NCI-H1417 treated with DMSO at 0.1 percent for 48 hours (cell line): ENCODE measurements at places on chromosomes 3 and 15.
A peak's percentile ranks its signal among the peaks of the same experiment; 100 is the strongest.

DNA sequence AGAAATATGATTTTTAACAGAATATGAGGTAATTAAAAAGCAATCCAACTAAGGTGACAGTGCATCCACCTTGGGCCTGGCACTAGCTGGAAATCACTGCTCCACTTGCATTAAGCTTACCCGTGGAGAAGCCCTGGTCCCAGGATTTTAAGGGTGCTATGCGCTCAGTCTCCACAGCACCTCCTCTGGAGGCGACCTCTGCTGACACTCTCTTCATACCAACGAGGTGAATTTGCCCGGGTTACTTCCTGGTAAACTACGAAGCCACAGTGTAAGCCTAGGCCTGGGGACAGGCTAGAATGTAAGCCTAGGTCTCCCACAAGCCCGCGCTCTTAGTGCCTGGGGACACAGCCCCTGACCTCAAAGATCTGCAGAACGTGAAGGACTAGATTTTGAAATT is 793 bp downstream of the APOD start:
- no peak for DNase-seq

DNA sequence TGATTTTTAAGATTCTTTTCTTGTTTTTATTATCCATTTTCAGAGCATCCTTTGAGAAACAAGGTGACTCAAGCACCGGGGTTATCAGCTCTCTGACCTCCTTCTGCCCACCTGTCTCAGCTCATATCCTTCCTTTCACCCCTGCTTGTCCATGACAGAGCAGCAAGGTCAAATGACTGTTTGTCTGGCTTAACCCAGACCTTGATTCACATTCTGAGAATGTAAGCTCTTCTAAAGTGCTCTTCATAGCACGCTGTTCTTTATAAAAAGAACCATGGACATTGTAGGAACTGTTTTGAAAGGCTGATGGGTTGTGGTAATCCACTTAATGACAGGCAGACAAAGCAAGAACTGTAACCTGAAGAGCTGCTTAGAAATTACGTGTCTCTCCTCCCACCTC is 122.5 kb downstream of the CHST2 start:
- DNase-seq, result no peak

- no peak for DNase-seq
Measured at GRCh38 chr3:106675451-106675850, 701.8 kb upstream of the CCDC54 start.

DNA sequence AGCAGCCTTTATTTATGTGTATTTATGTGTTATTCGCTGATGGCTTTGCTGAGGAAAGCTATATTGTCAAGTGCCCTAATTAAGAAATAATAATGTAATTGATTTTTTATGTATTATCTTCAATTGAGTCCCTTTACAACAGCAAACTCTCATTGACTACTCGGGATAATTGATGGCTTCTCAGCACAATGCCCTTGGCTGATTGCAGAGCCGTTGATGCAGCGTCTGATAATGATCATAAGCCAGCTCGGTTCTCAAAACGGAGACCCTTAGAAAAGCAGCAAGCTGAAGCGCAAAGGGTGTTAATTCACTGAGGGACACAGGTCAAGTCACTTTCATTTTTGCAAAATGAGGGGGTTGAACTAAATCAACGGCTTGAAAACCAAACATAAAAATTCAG is 357.1 kb upstream of the KCNH8 start:
- peak; percentile 8 for DNase-seq

DNA sequence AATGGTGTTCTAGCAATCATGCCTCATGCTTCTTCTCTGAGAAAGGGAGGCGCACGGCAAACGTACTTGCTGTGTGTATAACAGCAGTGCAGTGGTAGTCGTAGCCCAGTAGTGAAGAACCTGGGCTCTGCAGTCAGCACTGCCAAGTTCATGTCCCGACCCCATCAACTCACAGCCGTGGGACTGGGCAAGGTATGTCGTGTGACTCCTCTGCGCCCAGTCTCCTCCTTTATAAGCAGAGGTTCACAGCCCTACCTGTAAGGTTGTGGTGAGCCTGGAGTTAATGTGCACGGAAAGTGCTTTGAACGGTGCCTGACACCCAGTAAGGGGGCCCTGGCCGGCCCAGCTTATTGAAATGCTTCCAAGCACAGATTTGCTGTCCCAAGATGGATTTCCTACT is 26.6 kb downstream of the EHD4 start:
- DNase-seq, result no peak

DNA sequence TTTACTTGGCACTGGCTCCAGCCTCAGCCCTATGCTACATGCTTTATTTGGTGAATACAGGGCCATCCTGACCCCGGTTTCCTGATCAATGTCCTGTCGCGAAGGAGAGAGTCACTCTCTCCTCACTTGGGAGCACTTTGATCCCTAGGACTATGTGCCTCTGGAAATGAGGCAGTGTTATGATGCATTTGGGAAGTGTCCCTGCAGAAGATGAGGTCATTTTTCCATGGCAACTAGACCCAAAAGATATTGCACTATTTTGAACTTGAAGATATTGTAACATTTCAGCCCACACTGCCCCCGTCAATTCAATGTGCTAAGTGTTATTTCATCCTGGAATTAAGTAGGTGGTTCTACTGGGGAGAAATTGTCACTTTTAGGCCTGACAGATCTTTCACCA is 68.0 kb downstream of the LRRK1 start:
- DNase-seq, result no peak

DNA sequence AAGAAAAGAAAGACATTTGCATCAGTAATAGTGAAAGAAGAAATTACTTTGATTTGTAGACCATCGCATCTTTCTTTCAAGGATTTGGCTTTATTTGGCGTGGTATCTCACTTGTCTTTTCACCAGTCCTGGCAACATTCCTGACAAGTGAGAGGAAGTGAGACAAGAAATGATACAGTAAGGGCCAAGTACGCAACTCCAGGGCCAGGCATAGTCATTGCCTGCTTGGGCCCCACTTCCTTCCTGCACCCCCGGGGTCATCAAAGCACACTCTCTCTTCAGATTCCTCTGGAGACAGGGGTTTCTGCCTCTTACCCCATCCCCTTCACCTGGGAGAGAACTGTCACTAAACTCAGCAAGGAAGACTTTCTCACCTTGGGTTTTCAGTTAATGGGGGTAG is 55.1 kb downstream of the CD47 start:
- DNase-seq, result no peak

DNA sequence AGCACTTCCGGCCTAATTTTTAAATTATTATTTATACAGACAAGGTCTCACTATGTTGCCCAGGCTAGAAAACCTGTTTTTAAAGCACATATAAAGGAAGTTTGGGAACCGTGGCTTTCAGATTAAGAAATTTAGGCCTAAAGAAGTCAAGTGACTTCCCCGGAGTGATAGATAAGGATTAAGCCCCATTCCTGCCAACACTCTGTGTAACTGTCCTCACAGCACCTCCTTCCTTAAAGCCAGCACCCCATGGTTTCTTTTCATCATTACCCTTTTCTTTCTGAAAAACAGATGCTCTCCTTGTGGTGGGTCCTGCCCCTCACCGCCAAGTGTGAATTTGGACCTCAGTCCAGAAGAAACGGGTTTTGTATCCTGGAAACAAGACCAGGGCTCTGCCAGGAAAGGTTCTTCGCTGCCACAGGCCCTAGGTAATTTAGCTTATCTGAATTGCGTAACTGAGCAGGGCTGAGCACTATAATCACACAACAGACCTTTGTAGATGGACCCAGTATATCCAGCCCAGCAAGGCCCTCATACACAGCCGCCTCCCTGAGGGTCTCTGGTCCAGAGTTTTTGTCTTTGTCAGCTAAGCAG is 231.3 kb downstream of the PLCL2 start:
- no peak for DNase-seq

- DNase-seq, result peak; percentile 10
Measured at GRCh38 chr15:67884514-67885174, 44.8 kb upstream of the RNU6-1 start.

- no peak for DNase-seq
Measured at GRCh38 chr3:98823791-98824190, 60.7 kb downstream of the ST3GAL6 start.

GRCh38 chr3:85567071-85567676 is 608.4 kb downstream of the CADM2 start:
- DNase-seq, result peak; percentile 35

- DNase-seq, result no peak
Measured at GRCh38 chr15:43232289-43232874, 11.6 kb upstream of the EPB42 start.

- DNase-seq, result no peak
Measured at GRCh38 chr3:157204880-157205279, 44.9 kb upstream of the CCNL1 start.

DNA sequence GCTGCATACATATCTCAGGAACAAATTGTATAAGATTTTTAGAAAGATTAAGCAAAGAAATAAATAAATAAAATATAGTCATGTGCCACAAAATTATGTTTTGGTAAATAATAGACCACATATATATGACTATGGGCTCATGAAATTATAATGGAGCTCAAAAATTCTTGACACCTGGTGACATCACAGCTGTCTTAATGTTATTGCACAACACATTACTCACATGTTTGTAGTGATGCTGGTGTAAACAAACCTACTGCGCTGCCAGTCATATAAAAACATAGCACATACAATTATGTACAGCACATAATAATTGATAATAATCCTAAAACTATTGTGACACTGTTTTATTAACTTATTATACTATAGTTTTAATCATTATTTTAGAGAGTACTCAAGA is 1159.1 kb downstream of the SI start:
- DNase-seq, result no peak

- no peak for DNase-seq
Measured at GRCh38 chr3:37386627-37387230, 212.3 kb upstream of the LRRFIP2 start.

GRCh38 chr3:51988286-51989146 is 5.2 kb downstream of the ACY1 start:
- DNase-seq, result no peak

DNA sequence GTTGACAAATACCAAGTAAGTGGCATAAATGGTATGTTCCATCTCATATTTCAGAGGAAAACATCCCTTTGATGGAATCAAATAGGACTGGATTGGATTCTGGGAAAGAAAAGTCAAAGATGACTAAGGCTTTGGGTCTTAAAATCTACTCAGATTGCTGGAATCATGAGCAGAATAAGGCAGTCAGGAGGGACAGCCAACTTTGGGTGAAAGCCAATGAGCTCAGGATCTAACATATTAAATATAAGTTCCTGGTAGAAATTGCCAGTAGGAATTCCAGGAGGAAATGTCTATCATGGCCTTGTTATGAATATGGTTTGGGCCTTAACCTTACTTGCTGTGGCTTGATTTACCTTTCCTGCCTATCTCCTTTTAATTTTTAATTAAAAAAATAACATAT is 55.3 kb downstream of the ISL2 start:
- DNase-seq, result no peak
